ENCODE measurements at places on chromosomes 4 and X.

- DNase-seq = no peak
Measured at GRCh38 chrX:152844256-152844655, 13.4 kb downstream of the NSDHL start.

GRCh38 chrX:44105228-44105913 is 132.2 kb upstream of the NDP start:
- DNase-seq = no peak

GRCh38 chr4:1783970-1784369 is 9.1 kb upstream of the FGFR3 start:
- DNase-seq = no peak

DNA sequence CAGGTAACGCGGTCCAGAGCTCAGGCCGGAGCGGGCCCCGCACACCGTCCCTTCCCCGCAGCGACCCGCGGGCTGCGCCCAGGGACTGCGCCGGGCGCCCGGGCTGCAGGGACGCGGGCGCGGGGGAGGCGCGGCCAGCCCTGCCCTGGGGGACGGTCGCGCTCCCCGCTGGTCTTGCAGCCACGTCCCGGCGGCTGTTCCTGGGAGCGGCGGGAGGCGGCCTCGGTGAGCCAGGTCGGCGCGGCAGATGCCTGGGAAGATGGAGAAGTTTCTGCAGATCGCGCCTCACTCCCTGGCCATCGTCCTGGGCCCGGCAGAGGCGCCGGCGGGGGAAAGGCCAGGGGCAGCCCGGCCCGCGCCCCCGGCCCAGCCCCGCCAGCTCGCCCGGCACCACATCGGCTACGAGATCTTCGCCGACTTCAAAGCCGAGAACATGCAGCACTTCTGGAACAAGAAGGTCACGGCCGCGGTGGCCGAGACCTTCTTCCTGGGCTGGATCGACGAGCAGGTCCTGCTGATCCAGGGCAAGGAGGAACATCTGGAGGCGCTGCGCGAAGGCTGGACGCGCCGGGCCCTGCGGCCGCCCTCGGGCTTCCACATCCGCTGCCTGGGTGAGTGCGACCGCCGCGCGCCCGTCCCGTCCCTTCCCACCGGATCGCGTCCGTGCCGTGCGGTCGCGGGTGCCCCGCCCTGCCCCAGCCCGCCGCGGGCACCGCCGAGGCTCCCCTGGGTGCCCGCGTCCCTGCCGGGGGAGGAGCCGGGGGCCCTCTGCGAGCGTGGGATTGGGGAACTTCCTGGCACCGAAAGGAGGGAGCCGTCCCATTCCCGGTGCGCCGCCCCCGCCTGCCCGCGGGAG is 107.4 kb upstream of the STOX2 start:
- DNase-seq = no peak

DNA sequence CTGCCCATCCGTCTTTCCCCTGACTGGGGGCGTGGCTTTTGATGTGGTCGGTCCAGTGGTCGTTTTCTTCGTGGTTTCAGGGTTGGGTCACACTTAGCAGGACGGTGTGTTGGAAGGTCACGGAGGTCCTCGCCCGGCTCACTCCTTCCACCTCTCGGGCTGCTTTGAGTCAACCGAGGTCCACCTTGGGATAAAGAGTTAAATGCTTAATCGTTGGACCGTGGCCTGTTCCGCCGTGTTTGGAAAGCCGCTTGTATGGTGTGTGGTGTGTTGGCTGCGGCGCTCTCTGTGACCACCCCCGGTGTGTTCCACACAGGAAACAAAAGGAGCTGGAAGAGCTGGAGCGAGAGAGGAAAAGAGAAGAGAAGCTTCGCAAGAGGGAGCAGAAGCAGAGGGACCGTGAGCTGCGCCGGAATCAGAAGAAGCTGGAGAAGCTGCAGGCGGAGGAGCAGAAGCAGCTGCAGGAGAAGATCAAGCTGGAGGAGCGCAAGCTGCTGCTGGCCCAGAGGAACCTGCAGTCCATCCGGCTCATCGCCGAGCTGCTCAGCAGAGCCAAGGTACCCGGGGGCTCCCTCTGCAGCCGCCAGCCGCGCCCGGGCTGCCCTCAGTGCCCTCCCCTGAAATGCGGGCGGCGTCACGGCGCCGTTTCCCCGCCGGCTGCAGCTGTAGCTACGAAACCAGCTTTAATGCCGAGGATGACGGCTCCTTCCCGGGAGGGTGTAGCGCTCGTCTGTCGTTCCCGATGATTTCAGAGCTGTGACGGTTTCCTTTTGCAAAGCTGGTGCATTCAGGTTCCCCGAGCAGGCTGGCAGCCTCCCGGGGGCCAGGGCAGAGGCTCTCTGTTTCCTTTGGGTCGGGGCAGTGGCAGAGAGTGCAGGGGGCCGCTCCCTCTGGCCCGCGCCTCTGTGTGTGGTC is 7.7 kb downstream of the AKAP17A start:
- no peak for DNase-seq

GRCh38 chr4:3530051-3530450 is 2.2 kb downstream of the LRPAP1 start:
- no peak for DNase-seq

DNA sequence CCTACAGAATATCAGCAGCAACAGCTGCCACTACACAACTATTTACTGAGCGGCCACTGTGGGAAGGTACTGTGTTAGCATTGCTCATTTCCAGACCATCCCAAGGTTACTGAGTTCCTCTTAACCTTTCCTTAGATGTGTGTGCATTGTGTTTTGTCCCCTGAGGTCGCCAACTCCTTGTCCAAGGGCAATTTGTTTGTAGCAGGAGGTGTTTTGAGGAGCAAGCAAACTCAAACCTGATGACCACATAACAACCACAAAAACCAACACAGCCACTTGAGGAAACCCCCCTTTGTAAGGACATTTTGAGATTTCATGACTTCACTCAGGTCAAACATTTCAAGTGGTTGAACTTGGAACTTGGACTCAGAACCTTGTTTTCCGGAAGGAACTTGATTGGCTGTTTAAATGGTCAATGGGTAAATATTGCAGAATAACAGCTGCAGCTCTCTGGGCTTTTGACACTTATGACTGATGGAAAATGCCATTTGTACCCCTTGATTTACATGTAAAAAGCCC is 122.3 kb downstream of the MID1IP1 start:
- DNase-seq = no peak

DNA sequence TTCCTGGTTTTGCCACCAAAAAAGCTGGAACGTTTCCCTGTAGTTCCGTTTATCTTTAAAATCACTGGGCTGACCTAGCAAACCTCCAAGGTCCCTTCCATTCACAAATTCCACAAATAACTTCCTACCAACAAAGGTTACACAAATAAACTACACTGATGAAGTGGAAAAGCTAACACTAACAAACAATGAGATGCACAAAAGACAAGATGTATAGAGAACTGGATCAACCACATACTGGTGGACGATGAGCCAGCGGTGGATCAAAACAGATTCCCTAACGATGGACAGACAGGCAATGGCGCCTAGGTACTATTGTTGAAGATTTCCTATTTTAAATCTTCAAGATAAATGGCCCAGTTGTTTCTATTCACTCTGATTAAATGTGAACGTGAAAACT is 15.5 kb downstream of the AFAP1 start:
- DNase-seq = no peak

DNA sequence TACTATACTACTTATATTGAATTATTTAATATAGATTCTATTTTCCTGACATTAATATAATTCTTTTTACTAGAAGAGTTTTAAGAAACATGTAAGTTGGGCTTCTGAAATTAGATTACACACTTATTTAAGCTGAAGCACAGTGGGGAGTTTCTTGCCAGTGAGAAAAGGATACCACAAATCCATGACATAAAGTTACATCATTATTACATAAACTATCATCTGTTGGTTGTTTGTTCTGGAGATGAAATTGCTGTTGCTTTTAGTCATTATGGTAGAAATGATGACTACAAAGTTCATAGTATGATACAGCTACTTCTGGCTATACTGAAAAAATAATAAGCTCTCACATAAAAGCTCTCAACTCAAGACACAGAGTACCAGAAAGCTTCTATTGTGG is 880.4 kb downstream of the PCDH18 start:
- DNase-seq = no peak

DNA sequence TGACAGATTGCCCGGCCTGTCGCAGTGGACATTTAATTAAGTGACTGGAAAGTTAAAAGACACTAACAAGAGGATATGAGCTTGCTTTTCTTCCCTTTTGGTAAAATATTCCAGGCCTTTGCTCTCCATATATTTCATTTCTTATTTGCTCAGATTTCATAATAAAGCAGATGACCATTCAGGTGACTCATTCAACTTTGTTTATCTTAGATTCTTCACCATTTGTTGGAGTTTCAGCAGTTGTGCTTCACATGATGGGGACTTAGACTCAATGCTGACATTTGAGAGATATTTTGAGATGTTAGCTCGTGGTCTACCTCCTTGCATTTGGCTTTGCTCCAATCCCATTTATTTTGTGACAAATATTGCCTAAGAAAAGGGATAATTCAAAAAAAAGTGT is 312.2 kb downstream of the ARHGAP24 start:
- no peak for DNase-seq

GRCh38 chrX:154730253-154730891 is 20.5 kb downstream of the GAB3 start:
- DNase-seq = no peak

DNA sequence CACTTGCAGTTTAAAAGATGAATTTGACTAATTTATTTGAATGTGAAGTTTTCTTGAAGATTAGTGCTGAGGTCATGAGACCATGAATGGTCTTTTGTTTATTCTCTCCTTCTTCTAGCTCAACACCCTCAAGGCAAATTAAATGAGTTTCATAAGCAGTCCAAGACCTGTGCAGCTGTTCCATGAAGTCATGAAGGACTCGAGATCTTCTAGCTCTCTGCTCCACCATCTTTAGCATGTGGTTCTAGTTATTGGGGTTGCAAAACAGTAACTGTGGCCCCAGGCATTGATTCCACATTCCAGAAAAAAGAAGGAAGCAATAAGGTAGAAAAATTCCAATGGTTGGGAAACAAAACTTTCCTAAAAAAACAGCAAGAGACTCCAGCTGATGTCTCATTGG is 84.2 kb upstream of the HS3ST1 start:
- no peak for DNase-seq

GRCh38 chr4:84527391-84527790 is 28.3 kb upstream of the NKX6-1 start:
- no peak for DNase-seq

DNA sequence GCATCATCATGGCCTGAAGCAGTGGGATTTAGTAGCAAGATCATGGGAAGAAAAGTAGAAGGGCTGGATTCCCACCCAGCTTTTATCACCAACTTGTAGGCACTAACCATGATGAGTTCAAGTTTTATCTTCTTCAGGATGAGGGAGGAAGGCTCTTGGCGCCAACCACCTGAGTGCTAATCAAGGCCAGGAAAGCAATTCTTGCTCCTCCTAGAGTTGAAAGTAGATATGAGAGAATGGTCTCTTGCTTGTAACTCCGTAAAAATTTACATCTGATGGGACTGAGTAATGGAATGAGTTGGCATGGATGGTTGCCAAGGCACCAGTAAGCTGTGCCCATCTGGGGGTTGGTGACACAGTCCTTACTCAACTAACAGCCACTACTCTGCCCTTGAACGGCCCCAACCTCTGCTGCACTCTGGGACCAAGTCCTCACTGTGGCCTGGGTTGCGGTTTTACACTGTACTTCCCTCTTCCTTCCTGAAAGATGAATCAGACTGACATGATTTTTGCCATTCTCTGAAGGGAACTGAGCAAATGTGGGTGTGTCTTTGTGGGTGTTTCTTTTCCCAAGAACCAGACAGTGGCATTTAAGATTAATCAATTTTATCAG is 39.4 kb upstream of the NDP start:
- DNase-seq = no peak

DNA sequence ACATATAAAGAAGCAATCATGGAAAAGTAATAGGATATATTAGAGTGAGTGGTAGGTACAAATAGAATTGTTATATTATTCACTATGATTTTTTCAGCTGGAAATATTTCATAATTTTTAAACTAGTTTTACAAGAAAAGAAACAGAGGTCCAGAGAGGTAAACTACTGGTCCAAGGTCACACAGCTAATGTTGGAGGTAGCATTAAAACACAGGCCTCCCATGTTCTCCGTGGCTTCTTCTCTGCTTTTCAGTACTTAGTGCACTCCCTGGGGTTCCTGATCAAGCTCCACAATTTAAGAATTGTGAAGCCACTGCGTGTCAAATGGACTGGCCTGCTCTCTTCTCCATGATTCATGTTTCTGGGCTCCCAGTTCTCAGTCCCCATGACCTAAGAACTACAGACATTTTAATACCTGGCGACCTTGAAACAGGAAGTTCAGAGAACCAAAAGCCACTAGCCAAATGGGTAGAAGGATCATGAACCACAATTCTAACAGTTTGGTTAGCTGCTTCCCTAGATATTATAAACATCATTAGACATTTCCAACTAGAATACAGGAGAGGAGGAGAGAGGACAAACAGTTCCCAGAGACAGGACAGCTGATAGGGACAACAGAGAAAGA is 172.0 kb upstream of the KLF3 start:
- no peak for DNase-seq

- DNase-seq = no peak
Measured at GRCh38 chr4:141416677-141417363, 196.1 kb downstream of the ZNF330 start.

- DNase-seq = no peak
Measured at GRCh38 chr4:137640838-137641158, 108.5 kb upstream of the PCDH18 start.

- no peak for DNase-seq
Measured at GRCh38 chr4:188695261-188695660, 556.0 kb downstream of the TRIML1 start.

DNA sequence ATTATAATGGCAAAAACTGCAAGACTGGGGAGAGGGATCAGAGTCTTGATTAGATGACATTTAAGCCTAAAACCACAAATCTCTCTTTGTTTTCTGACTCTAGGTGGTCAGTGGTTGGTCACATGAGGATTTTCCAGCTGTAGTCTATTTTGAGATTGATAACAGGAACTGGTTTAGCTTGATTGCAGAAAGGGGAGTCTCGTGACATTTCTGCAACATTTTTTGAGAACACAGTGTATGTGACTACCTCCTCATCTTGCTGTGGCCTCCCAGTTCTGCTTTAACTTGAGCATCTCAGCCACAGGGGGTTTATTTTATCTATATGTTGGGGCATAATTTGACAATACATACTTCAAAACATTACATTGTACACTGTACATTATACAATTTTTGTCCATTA is 726.4 kb upstream of the MAGEB2 start:
- DNase-seq = no peak

- no peak for DNase-seq
Measured at GRCh38 chr4:168743601-168744000, 246.7 kb downstream of the PALLD start.

DNA sequence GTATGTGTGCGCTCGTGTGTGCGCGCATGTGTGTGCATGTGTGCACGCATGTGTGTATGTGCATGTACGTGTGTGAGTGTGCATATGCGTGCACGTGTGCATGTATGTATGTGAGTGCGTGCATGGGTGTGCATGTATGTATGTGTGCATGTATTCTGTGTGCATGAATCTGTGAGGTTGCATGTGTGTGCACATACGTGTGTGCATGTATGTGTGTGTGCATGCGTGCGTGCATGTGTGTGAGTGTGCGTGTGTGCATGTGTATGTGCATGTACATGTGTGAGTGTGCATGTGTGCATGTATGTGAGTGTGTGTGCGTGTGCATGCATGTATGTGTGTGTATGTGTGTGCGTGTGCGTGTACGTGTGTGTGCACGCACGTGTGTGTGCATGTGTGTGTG is 241.5 kb downstream of the SHOX start:
- no peak for DNase-seq

All from NCI-H446 treated with DMSO at 0.1 percent for 48 hours (cell line).